ENCODE measurements at places on chromosomes 7 and 10.
A peak's percentile ranks its signal among the peaks of the same experiment; 100 is the strongest.

GRCh38 chr10:101297901-101298486 is 56.0 kb upstream of the BTRC start:
- peak; percentile 71 for DNase-seq

GRCh38 chr7:44978511-44979366 is at the start of gene MYO1G:
Gene MYO1G (minus strand): TSS chr7:44979015. CDS start chr7:44978961, 54 bp downstream.
- peak; percentile 30 for DNase-seq

DNA sequence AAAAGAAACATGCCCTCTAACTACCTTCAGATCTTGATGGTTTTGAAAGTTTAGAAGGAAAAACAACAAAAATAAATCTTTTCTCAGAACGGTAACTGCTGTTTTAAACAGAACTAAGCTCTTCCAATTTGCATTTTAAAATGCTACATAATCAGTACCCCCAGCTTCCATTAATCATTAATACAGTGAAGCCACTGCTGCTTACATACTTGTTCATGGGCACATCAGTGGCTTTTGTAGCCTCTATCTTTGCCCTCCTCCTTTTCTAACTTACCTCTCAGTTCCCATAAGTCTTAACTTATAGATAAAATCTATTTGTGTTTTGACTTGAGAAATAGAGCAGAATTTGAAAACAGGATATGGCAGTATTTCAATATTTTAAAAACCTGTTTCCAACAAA is 109.1 kb downstream of the POLL start:
- no peak for DNase-seq

DNA sequence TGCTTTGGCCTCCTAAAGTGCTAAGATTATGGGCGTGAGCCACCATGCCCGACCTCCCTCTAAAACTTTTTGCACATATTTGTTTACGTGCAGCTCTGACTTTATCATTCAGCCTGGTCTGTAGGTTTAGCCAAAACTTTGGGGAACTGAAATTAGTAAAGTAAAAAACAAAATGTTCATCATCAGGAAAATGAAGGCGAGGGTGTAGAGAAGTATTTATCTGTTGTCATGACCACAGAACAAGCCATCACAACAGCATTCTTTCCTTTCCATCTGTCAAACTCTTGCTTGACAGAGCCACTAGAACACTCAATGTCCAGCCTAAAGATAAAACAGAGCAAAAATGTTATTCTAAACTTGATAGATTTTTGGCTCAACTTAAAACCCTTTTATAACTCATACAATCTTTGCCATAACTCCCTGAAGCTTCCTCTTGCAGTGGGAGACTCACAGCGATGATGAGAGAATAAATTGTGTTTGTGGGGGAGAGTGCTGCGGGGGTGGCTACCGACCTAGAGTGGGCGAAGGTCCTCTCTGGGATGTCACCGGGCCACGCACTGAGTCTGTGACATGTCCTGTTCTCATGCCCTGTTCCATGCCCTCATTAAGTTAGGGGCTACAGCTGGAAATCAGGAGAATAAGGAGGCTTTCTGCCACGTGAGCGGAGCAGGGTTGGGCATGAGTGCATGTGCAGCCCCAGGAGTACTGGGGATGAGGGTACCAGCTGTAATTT is 58.6 kb upstream of the MKRN1 start:
- no peak for DNase-seq

- DNase-seq = no peak
These were observed 15.4 kb downstream of the MXI1 start for GRCh38 chr10:110222641-110223297.

DNA sequence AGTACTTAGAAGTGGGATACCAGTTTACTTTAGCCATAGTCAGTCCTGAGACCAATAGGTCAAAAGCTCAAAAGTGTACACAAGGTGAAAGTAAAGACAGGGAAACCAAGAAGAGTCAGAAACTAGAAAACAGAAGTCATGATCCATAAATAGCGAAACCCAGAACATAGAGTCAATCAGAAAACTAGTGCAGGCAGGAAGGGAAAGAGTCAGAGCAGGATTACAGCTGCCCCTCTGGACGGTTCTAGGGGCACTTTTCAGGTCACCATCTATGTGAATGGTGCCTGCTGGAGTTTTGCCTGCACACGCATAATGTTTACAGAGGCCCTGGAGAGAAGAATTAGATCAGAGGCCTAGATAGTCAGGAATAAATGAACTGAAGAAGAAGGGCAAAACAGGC is 22.4 kb upstream of the DMTF1 start:
- no peak for DNase-seq

DNA sequence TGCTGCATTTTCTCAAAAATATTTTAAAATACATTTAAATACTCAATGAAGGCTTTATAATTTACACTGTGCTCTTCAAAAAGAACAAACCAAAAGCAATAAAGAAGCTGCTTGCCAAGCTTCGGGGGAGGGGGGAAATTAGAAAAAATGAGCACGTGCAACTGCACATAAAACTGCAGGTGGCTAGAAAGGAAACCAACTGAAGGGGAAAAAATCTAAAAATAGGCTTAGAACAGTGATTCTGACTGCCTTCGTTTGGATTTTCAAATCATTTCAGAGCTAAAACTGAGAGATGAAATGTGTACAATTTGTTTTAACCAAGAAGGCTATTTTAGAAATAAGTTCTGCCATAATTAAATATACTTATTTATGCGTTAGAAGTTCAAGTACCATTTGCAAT is 61.4 kb downstream of the ABI1 start:
- no peak for DNase-seq

- no peak for DNase-seq
These were observed 10.9 kb downstream of the NPFFR1 start for GRCh38 chr10:70272925-70273316.

- no peak for DNase-seq
These were observed 109.5 kb downstream of the NRF1 start for GRCh38 chr7:129721068-129721467.

Measured in activated naive CD4-positive, alpha-beta T cell (primary cell).